ENCODE measurements at places on chromosomes 16 and 17.
A peak's percentile ranks its signal among the peaks of the same experiment; 100 is the strongest.

DNA sequence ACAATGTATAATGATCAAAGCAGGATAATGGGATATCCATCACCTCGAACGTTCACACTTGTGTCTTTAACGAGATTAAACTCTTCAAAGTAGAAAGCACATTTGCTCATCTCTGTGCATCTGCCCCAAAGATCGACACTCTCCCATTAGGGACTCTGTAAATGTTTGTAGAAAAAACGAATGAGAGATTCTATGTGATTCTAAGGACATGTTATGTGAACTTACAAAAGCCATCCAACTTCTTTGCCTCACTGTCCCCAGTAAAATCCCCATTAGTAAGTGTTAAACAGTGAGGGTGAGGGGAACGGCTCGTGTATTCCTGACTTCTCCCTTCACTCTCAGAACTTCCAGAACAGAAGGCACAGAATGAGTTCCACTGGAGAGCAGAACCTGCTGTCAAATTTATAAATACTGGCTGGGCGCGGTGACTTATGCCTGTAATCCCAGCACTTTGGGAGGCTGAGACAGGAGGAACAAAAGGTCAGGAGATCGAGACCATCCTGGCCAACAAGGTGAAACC is 134.1 kb downstream of the WSCD1 start:
- no peak for DNase-seq

GRCh38 chr17:8900626-8901585 is 33.4 kb upstream of the PIK3R6 start:
- no peak for DNase-seq

- no peak for DNase-seq
These were observed 32.9 kb downstream of the SMYD4 start for GRCh38 chr17:1796800-1797199.

- DNase-seq = no peak
These were observed 9.2 kb downstream of the PAFAH1B1 start for GRCh38 chr17:2602597-2603017.

- no peak for DNase-seq
These were observed 81.5 kb downstream of the PLCG2 start for GRCh38 chr16:81860287-81861266.

- no peak for DNase-seq
These were observed 926 bp downstream of the MYH10 start for GRCh38 chr17:8629371-8630226.

DNA sequence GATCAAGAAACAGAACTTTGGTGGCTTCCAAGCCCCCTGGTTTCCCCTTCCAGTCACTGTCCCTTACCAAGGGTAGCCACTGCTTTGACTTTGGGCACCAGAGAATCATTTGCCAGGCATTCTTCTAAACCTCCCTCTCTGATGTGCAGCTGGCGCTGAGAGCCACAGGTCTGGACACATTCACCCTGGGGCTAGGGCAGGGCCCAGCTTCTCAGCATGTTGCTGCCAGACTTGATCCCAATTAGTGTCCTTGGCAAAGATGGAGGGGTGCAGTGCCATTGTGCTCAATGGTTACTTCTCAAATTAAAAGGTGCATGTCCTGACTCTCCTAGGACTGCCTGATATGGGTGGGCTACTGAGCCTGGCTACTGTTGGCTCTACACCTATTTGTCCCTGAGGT is 7.6 kb upstream of the SLC47A2 start:
- DNase-seq = no peak

DNA sequence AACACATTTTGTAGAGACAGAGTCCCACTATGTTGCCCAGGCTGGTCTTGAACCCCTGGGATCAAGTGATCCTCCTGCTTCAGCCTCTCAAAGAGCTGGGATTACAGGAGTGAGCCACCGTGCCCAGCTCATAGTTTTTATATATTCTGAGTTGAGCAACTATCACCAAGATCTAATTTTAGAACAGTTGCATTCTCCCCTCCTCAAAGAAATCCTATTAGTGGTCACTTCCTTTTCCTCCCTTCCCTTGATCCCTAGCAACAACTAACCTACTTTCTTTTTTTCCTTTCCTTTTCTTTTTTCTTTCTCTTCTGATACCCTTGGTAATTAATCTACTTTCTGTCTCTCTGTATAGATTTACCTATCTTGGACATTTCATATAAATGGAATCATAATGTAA is 61.5 kb upstream of the B4GALNT2 start:
- no peak for DNase-seq

DNA sequence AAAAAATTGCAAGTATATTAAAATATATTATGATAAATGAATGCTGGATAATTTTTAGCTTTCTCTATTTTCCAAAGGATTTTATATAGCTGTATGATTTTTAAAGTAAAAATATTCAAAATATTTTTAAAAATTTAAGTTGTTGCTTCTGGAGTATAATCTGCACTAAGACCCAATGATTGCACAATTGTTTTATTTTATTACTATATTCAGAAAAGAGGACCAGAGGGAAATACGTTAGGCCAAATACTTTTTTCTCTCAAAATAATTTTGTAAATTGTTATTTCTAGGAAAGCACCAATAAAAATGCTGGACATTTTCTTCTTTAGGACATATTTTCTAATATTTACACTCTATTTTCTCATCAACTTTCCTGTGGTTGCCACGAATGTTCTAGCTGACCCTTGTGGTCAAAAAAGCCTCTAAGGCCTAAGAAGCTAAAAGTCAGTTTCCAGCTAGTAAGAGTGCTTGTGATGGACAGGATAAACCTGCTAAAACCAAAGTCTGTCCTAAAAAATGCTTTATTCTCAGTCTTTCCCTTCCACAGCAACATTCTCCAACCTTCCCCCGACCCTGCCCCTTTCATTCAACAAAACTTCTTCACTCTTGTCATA is 31.2 kb downstream of the MMD start:
- no peak for DNase-seq

- no peak for DNase-seq
These were observed 8.6 kb upstream of the ABCA9 start for GRCh38 chr17:69069226-69069750.

DNA sequence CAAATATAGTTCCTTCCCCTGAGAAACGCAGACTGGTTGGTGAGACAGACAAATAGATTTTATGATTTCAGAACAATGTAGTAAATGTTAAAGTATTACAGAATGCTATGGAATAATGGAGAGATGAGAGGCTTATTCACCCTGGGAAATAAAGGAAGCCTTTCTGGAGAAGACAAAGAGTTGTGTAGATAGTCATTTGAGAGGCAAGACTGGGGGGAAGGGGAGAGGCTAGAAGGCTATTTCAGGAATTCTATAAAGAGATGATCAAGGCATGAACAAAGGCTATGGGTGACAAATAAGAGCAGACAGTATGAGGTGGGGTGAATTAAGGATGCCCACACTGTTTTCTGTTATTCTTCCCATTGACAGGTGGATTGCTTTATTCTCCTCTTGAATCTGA is 211.4 kb downstream of the GRIN2A start:
- no peak for DNase-seq

- DNase-seq = no peak
These were observed 65.2 kb downstream of the CYTH1 start for GRCh38 chr17:78716814-78717393.

GRCh38 chr17:76570457-76570856 is 15.2 kb downstream of the ST6GALNAC2 start:
- DNase-seq = no peak

GRCh38 chr16:86492961-86493629 is 17.2 kb upstream of the FOXF1 start:
- DNase-seq = no peak

DNA sequence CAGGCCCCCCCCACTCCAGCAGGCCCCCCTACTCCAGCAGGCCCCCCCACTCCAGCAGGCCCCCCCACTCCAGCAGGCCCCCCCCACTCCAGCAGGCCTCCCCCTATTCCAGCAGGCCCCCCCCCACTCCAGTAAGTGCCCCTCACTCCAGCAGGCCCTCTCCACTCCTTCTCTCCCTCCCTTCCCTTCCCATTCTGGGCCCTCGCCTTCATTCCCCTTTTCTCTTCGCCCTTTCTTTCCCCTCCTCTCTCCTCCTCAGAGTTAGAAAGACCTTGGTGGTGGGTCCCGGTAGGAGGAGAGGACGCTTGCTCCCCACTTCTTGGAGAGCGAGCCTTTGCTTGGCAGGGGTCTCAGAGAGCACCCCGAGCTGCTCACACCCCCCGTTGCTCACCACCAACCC is 177.0 kb upstream of the TNRC6C start:
- no peak for DNase-seq

GRCh38 chr16:10122546-10122945 is 59.7 kb downstream of the GRIN2A start:
- no peak for DNase-seq

DNA sequence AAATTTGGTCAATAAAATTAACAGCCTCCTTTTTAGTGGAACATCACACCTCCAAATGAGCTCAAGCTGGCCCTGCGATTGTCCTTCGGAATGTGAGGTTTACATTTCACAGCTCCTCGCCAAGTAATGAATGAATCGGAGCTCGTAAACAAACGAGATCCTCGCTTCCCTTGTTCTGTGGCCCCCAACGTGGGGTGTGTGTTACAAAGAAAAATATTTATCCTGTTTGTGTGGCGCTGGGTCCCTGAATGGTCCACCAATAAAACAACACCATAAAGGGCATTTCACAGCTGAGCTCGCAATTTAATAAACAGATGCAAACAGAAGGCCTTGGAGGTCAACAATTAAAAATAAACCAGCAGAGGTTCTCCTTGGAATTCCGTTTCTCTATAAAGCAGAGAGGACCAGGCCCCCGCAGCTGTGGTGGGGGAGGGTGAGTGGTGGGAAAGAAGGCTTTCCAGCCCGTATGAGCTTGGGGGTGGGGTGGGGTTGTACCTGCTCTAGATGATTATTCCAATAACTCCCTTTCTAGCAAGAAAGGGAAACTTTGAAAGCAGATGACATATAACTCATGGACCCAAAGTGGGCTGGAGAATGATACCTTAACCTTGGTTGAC is 393.9 kb upstream of the SALL1 start:
- DNase-seq = no peak

- no peak for DNase-seq
These were observed 244.9 kb downstream of the STX8 start for GRCh38 chr17:9330611-9331271.

DNA sequence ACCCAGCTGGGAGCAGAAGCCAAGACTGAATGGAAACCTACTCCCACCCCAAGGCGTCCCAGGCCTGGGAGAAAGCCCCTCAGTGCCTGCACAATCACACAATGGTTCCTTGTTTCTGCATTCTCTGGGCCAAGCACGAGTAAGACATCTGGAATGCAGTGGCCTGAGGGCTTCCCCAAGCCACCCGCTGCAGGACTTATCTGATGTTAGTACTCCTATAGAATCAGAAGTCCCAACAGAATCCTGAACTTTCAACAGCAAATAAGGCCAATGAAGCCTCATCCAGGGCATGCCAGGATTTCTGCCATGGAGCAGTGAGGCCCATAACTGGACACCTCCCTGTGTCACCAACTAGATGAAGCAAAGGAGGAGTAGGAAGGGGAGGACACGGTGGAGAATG is 28.6 kb downstream of the MYO18A start:
- DNase-seq = no peak

GRCh38 chr16:11916524-11917285 is 949 bp upstream of the GSPT1 start:
- peak; percentile 65 for DNase-seq

DNA sequence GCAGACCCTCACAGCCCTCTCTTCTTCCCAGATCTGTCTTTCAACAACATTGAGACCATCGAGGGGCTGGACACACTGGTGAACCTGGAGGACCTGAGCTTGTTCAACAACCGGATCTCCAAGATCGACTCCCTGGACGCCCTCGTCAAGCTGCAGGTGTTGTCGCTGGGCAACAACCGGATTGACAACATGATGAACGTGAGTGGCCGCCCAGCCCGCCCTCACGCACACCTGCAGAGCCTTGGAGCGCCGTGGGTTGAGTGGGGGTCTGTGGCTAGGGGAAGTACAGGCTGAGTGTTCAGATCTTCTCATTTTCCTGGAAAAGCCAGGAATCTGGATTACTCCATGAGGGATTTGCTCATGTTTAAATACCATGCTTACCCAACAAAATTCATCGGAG is 15.2 kb downstream of the DRC3 start:
- no peak for DNase-seq

DNA sequence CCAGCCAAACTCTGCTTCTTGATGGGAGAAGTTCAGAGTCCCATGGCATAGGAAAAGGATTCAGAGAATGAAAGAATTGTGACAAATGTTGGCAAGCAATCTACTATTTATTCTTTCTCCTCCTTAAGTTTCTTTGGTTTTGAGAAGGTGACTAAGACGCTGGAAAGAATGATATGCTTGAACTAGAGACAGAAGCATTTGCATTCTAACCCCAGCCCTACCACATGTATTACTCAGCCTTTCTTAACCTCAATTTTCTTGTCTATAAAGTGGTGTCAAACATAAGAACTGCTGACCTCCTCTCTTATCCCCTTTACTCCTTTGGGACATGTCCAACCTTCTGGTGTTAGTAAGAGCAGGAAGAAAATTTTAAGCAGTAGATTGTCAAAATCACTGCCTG is 124.7 kb downstream of the HS3ST2 start:
- DNase-seq = no peak

- peak; percentile 35 for DNase-seq
These were observed 38.5 kb downstream of the PIGL start for GRCh38 chr17:16255481-16255921.

DNA sequence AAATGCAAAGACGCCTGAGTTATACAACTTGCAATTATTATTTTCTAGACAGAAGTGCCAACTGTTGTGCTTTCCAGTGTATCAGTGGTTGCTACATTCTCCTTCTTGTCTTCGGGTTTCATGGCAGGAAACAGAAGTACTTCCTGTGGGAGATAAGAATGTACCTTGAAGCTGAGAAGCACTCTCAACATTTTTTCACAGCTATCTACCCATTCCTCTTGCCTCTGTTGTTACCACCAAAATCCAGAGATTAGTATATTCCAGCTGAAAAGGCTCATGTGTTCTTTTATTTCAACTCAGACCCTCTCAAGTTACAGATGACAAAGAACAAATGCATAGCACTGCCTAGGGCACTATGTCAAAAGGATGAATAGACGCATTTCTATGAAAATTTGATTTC is 4.8 kb upstream of the ADAT1 start:
- no peak for DNase-seq

DNA sequence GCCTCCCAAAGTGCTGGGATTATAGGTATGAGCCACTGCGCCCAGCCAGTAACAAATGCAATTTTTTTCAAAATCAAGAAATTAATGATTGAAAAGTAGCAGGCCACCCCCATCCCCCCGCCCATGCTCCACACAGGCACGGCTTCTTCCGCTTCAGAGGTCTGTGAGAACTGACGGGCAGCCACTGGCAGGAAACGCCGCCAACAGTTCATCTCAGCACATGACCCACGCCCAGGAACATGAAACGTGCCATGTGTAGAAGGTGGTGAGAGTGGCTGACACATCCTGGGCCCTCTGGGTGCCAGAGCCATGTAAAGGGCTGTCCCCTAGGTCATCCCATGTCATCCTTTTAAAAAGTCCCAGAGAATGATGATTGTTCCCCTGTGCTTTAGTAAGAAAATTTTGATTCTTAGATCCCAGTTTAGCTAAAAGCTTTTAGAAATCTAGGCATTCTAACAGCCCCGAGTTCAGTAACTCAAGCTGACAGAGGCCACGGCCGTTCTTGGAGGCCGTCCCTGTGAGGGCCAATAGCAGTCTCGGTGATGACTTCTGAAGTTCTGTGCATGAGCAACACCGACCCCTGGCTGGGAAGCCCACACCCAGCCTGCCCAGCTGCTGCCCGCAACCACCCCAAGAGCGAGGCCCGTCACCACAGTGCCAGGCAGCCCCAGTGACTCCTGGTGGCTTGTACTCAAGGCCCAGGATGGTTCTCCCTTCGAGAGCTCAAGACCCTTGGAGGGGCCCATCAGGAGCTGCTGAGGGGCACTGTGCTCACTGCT is 52.1 kb downstream of the KLHDC4 start:
- no peak for DNase-seq
